ENCODE measurements at places on chromosomes 12 and 14.

DNA sequence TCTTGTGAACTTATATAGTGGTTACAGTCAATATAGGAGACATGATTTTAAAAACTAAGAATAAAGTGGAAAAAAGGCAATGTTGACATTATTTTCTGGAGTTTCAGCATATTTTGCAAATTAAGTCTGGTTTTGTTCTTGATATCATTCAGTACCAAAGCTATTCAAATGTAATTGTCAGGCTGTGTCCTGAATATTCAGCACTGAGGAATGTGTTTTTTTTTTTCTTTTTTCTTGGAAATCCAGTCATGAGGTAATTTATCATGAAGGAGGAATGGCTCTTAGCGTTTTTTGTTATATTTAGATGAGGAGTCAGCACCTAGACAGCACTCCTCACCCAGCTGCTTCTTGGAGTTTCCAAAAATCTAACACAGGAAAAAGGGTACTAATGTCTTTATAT, 225.5 kb downstream of the CCDC91 start:
- no peak for DNase-seq

GRCh38 chr12:12214635-12215131, 52.2 kb downstream of the LRP6 start:
- DNase-seq = no peak

DNA sequence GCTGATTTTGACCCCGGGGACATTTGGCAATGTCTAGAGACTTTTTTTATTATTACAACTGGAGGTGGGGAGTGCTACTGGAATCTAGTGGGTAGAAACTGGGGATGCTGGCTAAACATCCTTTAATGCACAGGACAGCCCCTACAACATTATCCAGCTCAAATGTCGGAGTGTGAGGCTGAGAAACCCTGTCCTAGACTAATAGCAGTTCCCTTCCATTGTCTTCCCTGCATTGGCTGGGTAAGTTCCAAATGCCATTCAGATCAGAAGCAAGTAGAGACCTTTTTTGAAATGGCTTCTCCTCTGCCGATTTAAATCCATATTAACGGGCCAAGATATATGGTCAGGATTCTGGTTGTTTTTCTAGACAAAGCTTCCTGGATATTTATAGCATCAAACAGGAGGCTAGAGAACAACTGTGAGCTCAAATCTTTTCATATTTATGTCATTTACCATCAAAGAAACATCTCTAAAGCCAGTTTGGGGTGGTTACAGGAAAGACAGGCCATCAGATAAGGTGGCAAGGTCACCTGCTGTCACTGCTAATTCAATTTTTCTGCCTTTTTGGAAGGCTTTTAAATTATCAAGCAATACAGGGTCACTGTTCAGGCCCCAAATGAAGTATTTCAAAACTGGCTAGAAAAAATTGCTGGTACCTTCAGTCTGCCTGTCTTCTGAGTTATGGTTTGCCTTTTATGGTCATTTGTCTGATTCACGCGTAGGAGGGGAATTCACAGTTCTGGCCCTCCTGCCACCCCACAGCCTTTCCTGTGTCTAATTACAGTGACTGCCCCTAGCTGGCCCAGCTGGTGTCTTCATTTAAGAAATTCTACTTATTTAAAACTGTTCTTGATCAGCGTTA, 20.1 kb upstream of the AKAP5 start:
- DNase-seq = peak; percentile 16

DNA sequence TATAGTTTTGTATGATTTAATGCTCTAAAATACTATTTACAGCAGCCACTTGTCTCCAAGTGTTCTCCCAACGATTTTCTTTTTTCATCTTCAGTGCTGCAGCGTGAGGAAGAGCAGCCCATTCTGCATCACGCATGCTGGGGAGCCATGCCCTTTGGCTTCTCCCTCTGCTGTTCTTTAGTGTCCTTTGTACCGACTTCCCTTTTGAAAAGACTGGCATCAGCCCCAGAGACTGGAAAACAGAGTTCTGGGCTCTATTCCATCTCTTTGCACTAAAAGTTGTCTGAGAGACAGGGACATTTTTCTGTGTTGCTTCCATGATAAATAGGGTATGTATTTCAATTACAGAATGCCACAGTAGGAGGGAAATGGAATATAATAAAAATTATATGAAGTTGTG, 105.1 kb downstream of the RERG start:
- no peak for DNase-seq

DNA sequence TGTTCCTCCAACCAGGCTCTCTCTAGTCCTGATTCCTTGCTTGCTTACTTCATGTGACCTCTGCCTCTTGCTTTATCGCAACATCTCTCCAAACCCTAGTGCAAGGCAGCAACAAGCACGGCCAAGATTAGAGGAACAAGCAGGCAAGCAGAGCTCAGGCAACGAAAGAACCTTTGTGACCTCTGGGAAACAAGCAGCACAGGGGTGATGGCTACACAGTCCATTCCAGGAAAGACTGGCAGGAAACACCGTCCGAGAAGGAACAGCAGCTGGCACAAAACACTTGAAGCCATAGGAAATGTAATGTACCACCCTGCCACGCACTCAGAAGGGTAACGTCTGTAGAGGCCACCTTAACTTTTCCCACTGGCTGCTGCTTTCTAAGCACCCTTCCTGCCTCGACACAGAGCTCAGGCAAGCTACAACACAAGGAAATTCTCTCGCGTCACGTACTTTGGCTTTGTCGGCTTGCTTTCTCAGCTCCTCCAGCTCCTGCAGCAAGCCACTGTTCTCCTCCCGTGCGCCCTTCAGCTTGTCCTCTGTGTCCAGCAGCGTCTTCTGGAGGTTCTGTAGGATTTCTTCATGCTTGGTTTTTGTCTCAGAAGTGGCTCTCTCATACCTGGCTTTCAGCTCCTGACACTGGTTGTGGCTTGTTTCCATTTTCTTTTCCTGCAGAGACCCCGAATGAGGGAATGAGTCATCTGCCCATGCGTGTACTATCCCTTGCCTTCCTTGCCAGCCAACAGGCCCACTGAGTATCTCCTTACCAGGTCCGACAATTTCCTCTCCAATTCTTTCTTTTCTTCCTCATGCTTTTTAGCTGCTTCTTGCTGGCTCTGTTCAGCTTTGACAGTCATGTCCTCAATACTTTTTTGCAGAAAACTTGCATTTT, 61.4 kb upstream of the VPS33A start:
- DNase-seq = no peak

DNA sequence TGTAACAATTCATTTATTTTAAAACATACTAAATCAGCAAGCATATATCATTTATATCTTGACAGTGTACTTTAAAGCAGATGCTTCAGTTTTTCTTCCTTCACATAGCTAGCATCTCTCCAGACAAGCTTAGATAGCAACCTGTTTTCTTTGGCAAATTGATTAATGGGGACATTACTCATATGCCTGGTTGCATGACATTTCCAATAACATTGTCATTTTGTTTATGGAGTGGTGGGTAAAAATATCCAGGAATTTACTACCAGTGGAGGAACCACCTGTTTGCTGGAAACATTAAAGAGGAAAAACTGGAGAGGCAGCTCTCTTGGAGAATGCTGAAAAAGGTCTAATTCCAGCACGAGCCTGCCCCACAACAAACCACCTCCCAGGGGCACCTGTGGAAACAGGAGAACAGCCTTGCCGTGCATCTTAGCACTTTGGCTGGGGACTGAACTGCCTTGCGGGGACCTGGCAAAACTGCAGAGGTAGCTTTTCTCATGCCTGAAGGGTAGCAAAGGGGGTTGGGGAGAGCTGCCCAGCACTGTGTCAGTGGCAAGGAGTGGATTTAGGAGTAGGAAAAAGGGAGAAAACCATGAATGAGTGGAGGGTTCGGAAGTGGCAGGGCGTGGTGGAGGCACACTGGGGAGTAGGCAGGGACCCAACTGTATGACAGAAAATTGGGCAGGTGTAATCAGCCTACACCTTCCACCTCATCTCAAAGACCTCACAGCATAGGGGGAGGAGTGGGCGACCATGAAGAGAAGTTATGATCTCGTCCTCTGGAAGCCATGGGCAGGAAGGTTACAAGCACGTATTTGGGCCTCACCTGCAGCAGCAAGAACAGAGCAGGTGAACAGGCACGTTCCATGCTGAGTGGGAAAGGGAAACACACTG, 11.7 kb upstream of the CREBL2 start:
- no peak for DNase-seq

- no peak for DNase-seq
These were observed 94.2 kb downstream of the LLPH start for GRCh38 chr12:66036317-66036716.

DNA sequence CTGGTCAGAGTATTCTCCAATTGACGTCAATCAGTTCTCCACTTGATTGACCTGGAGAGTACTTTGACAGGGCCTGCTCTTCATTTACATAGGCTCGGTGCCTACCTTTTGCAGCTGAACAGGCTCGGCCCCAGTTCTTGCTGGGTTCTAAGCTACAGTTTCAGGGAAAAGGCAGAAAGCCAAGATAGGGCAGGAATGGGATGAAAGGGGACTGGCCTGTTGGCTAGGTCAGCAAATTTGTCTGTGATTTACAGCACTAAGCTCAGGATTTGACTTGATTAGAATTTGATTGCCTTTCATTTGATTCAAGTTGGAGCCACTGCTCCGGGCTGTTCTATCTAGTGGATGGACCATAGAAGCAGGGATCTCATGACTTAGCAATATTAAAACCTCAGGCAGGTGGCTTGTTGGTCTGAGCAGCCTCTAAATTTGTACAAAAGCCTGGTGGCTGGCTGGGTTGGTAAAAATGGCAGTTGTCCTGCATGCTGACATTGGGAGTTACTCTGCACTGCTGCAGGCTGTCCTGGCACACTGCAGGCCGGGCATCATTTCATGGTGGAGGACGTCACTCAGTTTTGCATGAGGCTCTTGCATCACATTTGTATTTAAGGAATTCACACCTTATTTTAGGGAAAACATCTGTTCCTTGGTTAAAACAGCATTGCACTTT, 71.8 kb downstream of the BICD1 start:
- no peak for DNase-seq

DNA sequence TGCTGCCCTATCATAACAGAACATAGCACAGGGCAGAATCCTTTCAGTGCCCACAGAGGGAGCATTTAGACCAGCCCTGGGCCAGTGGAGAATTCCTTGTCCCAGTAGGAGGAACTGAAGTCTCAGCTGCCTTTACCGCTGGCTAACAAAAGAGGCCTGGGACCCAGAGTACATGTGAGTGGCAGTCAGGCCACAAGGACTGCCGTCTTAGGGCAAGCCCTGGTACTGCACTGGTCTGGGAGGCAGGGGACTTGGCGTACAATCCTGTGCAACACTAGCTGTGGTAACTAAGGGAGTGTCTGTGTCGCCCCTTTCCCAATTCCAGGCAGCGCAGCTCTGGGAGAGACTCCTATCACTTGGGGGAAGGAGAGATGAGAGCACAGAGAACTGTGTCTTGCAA, 17.0 kb upstream of the CSRP2 start:
- DNase-seq = no peak

DNA sequence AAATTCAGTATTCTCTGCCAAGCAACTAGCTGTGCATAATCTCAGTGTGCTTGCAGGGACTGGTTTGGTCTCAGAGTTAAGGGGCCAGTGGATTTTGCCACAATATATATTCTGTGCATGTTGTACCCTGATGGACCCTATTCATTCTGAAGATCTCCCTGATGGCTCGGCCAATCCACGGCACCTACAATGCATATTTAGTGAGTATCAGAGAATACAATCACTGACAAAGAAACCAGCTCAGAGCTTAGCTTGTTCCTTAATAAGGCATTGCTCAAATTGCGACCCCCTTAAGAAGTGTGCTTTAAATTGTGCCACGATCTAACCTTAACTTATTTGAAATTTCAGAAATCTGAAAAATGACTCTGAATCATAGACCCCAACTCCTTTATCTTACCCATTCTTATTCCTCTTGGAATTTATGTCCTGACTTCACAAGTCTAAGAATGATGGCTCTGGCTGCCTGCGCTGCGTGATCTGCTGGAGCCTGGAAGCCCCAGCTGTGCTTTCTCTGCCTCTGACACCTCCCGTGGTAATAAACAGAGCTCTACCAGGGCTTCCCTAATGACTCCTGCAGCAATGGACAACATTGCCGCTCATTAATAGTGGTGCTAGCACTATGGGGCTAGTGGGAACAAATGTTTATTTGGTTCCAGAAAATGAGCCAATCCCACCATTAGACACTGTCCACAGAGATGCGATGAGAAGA, 9.0 kb upstream of the DCAF4 start:
- DNase-seq = no peak
